Subcutaneous adipose tissue (tissue), 4 donors: ENCODE measurements at places on chromosomes 6 and 20. TPM values are rescaled to one million over a fixed set of nuclear protein-coding genes. Genes with fewer than 3 reads are reported as not detected.

SPAG4 gene
- total RNA-seq: 1.7 TPM

COL12A1 gene
- 417 TPM for total RNA-seq

TNNC2 gene
- total RNA-seq: 3.1 TPM

ZC2HC1B gene
- not detected for total RNA-seq

BTN1A1 gene
- total RNA-seq: not detected

DXO gene
- total RNA-seq: 11.2 TPM

BNIP5 gene
- not detected for total RNA-seq

GJA10 gene
- not detected for total RNA-seq

DPPA5 gene
- not detected for total RNA-seq

ALDH5A1 gene
- 4.4 TPM for total RNA-seq

SULF2 gene
- total RNA-seq: 49.4 TPM

TINAG gene
- not detected for total RNA-seq

PPIL6 gene
- 0.57 TPM for total RNA-seq

SPATA25 gene
- total RNA-seq: 3.5 TPM

MLN gene
- not detected for total RNA-seq

MACROD2 gene
- 2.9 TPM for total RNA-seq

IRF4 gene
- 8.4 TPM for total RNA-seq

PLA2G7 gene
- total RNA-seq: 2.4 TPM

TIAM2 gene
- total RNA-seq: 11.7 TPM

RHAG gene
- not detected for total RNA-seq

PROKR2 gene
- total RNA-seq: not detected

HTR1E gene
- total RNA-seq: not detected

FNDC1 gene
- 2.3 TPM for total RNA-seq

RWDD1 gene
- total RNA-seq: 42.2 TPM

ENPP5 gene
- total RNA-seq: 0.38 TPM

GSTA1 gene
- total RNA-seq: not detected

C20orf144 gene
- total RNA-seq: not detected

F13A1 gene
- total RNA-seq: 530 TPM
